ENCODE measurements at places on chromosomes 16 and 17.

DNA sequence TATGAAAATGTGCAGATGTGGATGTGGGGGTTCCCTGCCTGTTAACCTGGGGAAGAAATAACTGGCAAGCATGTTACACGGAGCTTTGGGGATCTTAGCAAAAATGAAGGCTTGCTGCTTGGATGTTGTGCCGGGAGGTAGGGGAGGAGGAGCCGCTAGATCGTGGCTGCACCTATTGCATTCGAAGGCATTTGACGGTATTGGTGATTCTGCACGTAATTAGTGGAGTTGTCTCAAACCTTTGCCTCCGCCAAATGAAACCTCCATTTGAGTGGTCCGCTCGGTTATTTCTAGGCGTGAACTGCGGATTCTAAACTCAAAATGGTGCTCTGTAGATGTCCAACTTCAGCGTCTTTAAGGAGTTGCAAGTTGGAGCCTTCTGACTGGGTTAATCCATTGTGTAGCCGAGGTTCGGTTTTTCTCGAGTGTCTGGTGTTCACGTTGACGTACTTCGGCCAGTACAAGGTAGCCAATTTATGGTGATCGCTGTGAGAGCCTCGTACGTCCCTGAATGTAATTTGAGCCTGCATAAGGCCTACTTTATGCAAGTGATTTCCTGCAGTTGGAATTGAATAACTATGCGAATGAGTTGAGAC lies 1.5 kb downstream of the TNRC6C start:
- DNase-seq, result no peak

- peak; percentile 75 for DNase-seq
These were observed 2.3 kb downstream of the GP1BA start for GRCh38 chr17:4934173-4934979.

GRCh38 chr17:237406-237955 lies 56.0 kb upstream of the DOC2B start:
- no peak for DNase-seq

DNA sequence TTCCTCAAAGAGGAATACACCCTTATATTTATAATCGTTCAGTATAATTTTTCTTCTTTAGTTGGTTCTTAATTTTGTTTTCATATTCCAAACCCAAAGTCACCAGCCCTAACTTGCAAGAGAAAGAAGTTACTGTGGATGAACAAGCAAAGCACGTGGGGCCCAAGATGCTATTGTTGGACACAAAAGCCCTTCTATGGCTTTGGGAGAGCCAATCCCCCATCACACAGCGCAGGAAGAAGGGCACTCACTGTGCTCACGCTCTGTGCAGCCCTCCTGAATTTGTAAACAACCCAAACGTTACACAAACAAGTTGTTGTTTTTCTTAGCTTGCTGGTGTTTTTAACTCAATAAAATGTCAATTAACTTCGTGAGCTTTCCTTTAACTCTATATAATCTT lies 22.5 kb downstream of the SPPL2C start:
- no peak for DNase-seq

DNA sequence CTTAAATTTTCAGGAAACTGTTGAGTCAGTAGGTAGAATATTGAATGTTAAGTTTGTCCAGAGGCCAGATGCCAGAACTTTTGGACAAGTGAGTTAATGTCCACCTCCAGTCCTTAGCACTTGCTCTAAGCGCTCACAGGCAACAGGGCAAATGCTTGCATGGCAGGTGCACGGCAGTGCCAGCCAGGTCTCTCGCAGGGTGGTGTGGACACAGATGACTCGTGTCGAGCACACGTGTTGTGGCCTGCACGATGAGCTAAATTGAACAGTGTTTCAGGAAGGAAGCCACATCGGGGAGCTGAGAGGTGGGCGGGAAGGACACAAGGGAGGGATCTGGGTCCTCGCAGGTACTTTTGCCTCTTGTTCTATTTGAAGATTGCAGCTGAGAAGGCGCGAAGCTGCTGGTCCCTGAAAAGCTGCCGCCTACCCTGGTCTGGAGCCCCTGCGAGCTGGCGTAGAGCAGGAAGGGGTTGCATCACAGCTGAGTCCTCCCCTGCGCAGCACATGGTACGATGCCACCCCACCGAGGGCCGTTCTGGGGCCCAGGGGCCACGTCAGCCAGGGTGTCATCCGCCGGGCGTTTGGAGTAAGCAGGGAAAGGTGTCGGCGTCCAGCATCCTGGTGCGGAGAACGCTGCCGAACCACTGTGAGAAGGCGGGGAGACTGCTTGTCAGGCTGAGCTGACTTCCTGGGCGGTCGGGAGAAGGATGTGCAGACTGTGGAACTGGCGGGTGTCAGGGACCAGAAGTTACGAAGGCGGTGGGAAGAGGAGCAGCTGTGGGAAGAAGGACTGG lies 6.3 kb downstream of the RAB40C start:
- no peak for DNase-seq

- DNase-seq, result no peak
These were observed 40.5 kb downstream of the DHRS7B start for GRCh38 chr17:21167303-21167702.

DNA sequence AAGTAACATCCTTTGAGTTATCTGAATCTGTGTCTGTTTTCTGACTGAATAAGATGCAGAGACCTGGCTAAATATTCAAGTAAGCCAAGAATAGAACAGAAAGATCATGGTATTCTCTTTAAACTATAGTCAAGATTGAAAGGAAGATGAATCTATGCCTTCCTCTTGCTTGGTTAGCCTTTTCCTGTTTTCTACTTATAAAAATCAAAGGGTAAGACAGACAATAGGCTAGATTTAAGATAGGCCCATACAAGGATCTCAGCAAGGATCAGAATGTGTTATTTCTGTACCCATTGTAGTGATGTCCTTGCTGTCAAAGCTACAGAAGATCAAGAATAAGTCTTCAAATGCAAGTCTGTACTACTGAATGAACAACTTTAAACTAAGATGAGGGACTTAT lies 7.0 kb upstream of the CDR2 start:
- no peak for DNase-seq

DNA sequence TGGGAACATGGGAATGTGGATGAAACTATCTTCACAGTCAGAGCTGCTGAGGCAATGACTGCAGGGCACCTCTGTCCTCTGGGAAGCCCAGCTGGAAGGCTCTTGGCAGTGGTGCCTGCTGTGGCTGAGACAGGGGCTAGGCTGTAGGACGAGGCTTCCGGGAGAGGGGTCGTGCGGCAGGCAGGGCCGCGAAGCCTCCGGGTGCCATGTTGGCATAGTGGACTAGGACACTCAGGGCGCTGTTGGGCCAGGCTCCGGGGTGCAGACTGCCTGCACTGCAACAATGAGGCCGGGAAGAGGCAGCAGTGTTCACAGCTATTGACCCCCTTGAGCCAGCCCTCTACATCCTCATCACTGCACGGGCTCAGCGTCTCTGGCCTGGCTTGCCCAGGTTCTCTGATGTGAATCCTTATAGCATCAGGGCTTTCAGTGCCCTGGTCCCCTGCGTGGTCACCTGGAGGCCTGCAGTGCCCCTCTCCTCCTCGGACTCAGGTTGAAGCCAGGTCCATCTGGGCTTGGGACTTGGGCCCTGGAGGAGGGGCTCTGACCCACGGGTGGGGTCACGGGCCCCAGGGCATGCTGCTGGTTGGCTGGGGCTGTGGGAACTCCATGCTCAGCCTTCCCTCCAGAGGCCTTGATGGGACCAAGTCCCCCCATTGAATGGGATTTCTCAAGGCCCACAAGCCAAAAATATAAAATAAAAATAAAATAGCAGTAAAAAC lies 91.6 kb downstream of the TNFRSF13B start:
- DNase-seq, result no peak

GRCh38 chr17:80789356-80789902 lies 202.2 kb upstream of the CHMP6 start:
- peak; percentile 71 for DNase-seq

GRCh38 chr16:53014287-53014686 lies 38.4 kb downstream of the CHD9NB start:
- DNase-seq, result no peak

- no peak for DNase-seq
These were observed 9.8 kb downstream of the UNC13D start for GRCh38 chr17:75834279-75834920.

DNA sequence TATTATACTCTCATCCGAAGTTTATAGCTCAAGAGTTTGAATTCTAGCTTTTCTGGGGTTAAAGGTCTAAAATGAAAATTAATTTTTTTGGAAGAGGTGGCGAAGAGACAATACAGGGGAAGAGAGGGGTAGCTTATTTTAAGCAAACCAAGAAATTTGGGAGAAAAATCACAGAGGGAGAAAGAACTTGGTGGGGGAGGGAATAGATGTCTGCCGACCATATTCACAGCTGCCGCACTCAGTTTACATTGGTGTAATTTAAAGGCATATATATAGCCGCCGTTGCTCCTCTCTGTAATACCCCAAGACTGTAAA lies 6.5 kb upstream of the ZFHX3 start:
- no peak for DNase-seq

DNA sequence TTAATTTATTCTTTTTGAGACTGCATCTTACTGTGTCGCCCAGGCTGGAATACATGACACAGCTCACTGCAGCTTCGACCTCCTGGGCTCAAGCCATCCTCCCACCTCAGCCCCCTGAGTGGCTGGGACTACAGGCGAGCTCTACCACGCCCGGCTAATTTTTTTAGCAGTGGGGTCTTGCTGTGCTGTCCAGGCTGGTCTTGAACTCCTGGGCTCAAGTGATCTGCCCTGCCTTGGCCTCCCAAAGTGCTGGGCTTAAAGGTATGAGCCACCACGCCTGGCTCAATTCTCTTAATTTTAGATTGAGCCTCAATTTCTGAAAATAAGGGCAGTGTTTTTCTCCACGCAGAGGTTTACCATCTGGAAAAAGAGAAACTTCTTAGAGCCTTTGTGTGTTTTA lies 41.1 kb downstream of the ZNF750 start:
- no peak for DNase-seq

DNA sequence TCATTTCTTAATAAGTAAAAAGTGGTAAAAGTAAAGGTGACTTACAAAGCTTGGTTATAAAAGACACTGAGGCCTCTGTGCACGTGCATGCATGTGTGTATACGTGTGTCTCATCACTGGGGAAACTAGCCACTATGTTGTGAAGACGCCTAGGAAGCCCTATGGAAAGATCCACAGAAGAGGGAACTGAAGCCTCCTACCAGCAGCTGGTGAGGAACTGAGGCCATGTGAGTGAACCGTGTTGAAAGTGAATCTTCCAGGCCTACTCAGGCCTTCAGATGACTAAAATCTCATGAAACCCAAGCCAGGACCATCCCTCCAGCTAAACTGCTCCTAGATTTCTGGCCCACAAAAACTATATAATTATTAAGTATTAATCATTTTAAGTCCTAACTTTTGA lies 23.7 kb downstream of the PHLPP2 start:
- DNase-seq, result no peak

- DNase-seq, result no peak
These were observed 1.5 kb downstream of the PSMD7 start for GRCh38 chr16:74298104-74298503.

DNA sequence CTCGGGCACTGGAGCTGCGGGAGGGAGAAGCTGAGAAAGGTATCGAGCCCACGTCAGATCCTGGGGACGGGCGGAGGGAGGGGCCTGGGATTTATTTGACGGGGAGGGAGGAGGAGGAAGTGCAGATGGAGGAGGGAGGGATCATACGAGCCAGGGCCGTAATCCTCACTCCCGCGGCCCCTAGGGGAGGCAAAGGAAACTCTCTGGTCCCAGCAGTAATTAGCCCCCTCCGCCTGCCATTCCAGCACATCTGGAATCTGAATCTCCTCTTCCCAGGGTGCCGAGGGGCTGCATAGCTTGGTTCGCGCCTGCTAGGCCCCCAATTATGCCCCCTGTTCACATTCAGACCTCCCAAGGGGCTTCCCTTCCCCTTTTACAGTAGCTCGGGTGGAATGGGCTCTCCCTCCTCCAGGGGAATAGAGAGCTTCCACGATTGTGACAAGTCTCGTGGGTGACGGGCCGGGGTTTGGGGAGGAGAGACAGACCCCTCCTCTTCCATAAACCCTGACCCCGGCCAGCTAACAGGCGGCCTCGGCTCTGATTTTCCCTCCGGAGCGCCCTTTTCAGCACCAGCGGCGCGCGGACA lies at the start of gene SEZ6L2:
TSS of gene SEZ6L2 (minus strand) at position 35 of the 586 bp plus-strand sequence. CDS start 531 bp downstream, outside the sequence.
- peak; percentile 92 for DNase-seq

- DNase-seq, result no peak
These were observed 474.4 kb downstream of the SLC39A11 start for GRCh38 chr17:72618001-72618509.

DNA sequence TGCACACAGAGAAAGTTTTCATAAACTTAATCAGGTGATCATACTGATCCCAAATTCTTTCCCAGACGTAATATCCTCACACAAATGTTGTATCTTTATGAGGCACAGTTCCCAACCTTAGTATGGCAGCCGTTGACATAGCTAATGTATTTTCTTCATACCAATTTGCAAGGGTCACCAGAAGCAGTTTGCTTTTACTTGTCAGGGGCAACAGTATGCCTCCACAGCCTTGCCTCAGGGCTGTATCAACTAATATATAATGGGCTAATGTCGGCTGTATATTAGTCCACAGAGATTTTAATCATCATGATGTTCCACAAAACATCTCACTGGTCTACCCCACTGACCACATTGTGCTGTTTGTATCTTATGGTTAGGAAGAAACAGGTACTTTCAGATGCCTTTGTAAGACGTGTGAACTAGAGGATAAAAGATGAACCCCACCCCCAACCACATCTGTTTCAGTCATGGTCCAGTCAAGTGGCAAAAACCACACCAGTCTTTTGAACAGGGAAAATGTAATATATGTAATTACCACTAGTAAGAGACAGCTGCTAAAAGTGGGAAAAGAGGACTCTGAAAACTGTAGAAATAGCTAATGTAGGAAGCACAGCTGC lies 55.2 kb downstream of the GAN start:
- DNase-seq, result no peak

DNA sequence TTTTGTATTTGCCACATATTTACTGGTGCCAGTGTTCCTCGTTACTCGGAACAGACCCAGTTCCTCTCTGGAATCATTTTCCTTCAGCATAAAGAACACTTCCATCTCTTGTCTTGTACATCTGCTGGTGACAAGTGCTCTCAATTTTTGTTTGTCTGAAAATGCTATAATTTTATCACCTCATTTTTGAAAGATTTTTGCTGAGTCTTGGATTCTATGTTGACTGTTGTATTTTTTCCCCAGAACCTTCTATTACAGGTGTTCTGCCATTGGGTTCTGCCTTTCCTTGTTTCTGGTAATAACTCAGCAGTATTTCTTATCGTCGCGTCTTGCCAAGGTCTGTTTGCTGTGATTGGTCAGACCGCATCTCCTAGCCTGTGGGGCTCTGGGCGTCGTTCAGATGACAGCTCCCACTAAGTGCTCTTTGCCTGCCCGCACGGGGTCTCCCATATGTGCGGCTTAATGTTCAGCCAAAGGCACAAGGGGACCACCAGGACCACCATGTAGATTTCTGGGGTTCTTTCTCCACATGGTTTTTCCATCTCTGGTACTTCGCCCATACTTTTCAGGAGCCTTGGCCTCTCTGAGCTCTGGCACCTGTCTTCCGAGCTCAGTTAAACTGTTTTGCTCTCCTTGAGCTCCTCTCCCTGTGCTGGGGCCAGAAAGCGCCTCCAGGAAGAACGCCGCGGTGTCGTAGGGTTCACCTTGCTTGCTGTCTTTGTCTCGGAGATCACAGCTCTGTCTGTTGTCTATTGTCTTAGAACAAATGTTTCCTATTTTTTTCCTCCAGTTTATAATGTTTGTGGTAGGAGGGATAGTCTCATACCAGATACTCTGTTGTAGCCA lies 80.0 kb downstream of the METRNL start:
- DNase-seq, result no peak
